Renal cortical epithelial cell (primary cell): ENCODE measurements at places on chromosomes 13 and 19. TPM values are rescaled to one million over a fixed set of nuclear protein-coding genes. Genes with fewer than 3 reads are reported as not detected.
A peak's percentile ranks its signal among the peaks of the same experiment; 100 is the strongest.

DNA sequence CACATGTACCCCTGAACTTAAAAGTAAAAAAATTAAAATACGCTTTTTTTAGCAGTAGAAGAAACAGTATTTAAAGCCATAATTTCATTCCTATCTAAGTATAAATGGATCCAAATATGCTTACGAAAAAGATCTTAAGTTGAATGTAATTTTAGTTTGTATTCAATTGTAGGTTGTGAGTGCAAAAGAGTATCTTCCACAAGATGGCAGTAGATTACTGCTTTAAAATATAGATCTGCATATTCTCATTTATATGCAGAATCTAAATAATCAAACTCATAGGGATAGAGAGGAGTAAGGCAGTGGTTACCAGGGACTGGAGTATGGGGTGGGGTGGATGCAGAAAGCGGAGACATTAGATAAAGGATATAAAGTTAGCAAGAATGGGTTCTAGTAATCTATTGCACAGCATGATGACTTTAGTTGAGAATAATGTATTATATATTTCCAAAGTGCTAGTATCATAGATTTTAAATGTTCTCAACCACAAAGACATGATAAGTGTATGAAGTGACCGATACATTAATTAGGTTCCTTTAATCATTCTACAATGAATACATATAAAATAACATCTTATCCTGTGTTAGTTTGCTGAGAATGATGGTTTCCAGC is 14.2 kb downstream of the OR7A17 start:
- peak; percentile 8 for DNase-seq

DNA sequence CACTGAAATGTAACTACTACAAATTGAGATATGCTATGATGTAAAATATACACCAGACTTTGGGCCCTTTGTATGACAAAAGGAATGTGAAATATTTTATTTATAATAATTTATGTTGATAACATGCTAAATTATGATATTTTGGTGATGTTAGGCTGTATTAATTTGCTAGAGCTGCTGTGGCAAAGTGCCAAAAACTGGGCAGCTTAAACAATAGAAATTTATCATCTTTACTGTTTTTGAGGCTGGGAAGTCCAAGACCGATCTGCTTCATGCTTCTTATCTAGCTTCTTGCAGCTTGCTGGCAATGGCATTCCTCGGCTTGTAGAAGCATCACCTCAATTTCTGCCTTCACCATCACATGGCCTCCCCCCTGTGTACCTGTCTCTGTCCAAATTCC is 245.0 kb downstream of the GPC5 start:
- DNase-seq, result no peak

The MED16 gene
- 22.6 and 55.4 TPM in 2 replicates for total RNA-seq

DNA sequence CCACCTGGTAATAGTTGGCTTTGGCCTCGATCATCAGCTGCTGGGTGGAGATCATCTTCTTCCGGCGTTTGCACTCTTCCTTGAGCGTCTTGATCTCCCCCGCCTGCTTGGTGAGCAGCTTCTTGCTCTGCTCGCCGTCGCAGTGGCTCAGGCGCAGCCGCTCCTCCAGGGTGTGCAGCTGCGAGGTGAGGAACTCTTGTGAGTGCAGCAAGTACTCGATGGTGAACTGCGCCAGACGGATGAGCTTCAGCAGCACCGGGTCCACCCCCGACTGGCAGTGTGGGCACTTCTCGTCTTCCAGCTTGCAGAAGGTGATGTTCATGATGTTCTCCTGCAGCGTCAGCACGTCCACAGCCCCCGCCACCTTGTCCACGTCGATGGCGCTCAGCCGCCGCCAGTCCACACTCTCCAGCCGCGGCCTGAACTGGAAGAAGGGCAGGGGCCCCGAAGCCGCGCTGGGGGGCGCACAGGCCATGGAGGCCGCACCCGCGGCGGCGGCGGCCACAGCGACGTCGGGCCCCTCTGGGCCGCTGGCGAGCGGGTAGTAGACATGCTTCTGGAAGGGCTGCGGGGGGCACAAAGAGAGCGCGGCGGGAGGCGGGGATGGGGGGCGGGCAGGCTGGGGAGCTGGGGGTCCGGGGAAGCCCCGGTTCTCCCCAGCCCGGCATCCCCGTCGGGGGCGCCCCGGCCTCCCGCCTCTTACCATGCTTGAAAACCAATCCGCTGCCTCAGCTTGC is 3.0 kb downstream of the DZIP1 start:
- peak; percentile 59 for DNase-seq

DNA sequence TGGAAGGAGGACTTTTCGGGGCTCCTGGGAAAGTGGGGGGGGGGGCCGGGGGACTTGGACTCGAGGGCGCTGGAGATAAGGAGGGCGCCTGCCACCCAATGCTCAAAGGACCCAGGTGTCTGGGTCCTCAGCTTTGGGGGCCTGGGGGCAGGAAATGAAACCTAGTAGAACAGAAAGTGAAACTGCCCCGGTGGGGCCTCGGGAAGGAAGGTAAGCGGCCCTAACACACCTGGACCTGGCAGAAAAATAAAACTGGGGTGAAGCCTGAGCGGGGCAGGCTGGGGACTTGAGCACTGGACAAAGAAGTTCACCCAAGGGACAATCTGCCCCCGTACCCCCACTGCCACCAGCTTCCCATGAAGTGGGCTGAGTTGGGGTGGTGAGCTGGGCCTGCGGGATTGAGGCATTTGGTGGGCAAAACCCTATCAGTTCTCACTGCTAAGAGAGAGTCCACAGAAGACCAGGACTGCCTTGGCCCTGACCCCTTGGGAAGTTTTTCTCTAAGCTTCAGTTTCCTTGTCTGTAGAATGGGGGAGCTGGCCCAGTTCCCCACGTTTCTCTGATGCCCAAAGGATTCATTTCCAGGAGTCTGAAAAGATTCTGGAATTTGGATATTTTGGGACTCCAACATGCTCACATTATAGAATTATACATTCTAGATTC is 2.3 kb downstream of the PRKD2 start:
- no peak for DNase-seq

- DNase-seq, result no peak
Observed at GRCh38 chr19:33134571-33135041, 2.7 kb downstream of the WDR88 start.

The GGN gene
- total RNA-seq, result 0.80 and 1.7 TPM in 2 replicates

The ZIK1 gene
- 5.0 and 8.3 TPM in 2 replicates for total RNA-seq

The SH2D3A gene
- 5.1 and 34.6 TPM in 2 replicates for total RNA-seq

DNA sequence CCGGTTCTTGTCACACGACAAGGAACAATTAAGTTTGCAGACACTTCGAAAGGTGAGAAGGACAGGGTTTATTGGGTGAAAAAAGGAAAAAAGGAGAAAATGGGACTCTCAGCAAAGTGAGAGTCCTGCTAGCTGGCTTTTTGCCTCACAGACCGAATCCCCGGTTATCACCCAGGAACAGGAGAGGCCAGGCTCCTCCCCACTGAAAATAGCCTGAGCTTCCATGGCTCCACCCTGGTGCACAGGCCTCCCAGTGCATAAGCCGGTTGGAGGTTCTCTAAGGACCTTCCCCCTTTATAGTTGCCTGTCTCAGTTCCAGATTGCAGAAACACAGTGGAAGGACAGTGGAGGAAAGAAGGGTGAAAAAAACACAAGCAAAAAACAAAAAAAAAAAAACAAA is 571.7 kb downstream of the KCTD12 start:
- no peak for DNase-seq
